ENCODE measurements at places on chromosomes 3 and 15.
A peak's percentile ranks its signal among the peaks of the same experiment; 100 is the strongest.

DNA sequence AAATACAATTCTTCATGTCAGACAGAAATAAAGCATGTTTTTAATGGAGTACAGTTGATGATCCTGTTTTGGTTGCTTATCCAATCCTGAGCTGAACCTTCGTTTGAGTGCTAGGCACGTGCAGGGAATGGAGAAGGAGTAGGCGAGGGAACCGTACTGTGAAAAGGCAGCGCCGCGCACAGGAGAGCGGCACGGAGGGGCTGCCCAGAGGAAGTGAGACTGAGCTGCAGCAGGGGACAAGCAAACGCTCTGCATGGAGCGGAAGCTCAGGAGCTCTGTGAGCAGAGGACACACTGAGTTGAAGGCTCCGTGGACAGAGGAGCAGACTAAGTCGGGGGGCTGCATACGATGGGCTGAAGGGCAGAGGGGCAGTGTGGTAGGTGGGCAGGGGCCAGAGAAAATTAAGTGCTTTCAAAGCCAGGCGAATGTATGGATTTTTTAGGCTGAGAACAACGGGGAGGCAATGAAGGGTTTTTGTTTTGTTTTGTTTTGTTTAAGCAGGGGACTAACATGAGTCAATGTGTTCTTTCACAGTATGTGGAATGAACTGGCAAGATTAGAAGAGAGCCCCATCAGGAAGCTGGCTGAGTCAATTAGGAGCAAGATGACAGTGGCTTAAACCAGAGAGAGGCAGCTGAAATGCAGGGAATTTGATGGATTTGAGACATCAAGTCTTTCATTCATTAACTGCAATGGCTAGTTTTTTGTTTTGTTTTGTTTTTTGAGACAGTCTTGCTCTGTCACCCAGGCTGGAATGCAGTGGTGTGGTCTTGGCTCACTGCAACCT is 23.8 kb upstream of the TM2D3 start:
- DNase-seq = peak; percentile 31

- no peak for DNase-seq
These were observed 18.5 kb upstream of the C3orf22 start for GRCh38 chr3:126577261-126577660.

DNA sequence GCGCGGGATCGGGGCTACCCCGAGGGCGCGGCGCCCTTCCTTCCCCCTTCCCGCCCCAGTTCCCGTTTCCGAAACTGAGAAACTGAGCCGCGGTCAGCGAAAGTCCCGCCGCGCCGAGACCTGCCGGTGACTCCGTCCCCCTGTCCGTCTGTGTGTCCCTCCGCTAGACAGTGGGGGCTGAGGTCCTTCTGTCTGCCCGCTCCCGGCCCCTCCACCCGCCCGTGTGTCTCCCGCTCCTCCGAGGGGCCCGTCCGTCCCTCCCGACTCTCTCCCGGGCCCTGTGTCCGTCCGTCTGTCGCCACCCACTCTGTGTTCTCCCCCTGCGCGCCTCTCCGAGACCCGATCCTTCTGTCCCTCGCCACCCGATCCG is 426 bp downstream of the PRKCD start:
- no peak for DNase-seq

DNA sequence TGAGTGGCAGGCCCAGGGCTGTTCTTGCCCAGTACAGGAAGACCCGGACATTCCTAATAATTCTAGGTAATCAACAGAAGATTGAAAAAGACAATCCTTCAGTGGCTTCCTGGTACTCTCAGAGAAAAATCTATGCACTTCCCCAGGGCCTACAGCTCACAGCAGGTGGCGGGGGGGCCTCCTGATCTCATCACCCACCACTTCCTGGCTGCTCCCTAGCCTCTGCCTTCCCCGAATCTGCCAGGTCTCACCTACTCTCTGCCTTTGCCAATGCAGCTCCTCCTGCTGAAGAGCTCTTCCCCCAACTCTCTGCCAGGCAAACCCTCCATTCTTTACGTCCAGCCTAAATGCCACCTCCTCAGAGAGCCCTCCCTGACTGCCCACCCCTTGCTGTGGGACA is 37.5 kb downstream of the EHD4 start:
- no peak for DNase-seq

- DNase-seq = no peak
These were observed 878.8 kb downstream of the NAALADL2 start for GRCh38 chr3:175737646-175738572.

- no peak for DNase-seq
These were observed 108.7 kb downstream of the RARB start for GRCh38 chr3:25536521-25537391.

- DNase-seq = no peak
These were observed 79.1 kb upstream of the FOXB1 start for GRCh38 chr15:59924812-59925522.

- no peak for DNase-seq
These were observed 314.2 kb downstream of the CLSTN2 start for GRCh38 chr3:140249188-140249587.

GRCh38 chr3:42110631-42111030 is 19.5 kb downstream of the TRAK1 start:
- DNase-seq = no peak

- no peak for DNase-seq
These were observed 193.1 kb downstream of the EPHA3 start for GRCh38 chr3:89300526-89300925.
